ENCODE measurements at places on chromosomes 3 and 15.

- DNase-seq: no peak
These were observed 231.1 kb upstream of the TRIM42 start for GRCh38 chr3:140446734-140447133.

DNA sequence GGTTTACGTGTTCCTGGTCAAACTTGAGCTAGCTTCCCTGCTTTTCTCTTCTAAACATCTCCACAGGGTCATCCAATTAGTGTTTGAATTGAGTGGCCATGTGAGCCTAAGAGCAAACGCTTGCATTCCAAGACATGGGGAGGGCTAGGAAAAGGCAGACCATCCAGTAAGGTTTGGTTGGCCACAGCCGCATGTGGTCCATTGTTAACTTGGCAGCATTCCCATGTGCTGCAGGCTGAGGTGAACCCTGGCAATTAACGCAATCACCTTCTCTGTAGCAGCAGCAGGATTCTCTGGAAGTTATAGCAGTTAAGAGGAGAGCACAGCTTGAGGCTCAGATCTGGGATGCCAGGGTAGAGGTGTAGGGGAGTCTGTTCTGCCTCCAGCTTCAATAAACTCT, 502.2 kb upstream of the LMCD1 start:
- no peak for DNase-seq

DNA sequence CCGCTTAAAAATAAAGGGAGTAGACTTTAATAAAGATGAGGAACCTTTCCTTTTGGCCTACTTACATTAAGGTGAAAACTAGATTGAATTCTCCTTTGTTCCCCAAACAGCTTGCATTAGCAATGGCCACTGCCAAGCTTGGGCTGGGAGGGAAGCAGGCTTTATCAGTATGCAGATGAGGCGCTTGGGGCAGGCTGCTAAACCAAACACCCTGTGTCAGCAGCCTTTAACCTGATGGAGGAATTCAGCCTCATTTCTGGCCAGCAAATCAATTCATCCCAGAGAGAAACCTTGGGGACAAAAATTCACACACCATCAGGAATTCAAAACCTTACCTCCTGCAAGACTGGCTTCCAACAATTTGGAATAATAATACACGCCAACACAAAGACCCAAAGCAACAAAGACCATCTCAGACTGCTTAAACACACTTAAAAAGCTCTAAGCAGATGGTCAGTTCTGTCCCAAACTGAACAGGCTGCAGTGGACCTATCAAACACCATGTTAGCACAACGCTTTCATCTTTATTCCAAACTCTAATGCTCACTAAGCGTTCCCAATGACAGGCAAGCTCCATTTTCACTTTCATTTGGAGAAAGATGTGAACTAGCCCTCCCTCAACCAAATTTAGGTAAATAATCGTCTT, 255.1 kb upstream of the CMC1 start:
- DNase-seq: no peak

GRCh38 chr3:112136959-112137693, 4.1 kb upstream of the GCSAM start:
- no peak for DNase-seq

DNA sequence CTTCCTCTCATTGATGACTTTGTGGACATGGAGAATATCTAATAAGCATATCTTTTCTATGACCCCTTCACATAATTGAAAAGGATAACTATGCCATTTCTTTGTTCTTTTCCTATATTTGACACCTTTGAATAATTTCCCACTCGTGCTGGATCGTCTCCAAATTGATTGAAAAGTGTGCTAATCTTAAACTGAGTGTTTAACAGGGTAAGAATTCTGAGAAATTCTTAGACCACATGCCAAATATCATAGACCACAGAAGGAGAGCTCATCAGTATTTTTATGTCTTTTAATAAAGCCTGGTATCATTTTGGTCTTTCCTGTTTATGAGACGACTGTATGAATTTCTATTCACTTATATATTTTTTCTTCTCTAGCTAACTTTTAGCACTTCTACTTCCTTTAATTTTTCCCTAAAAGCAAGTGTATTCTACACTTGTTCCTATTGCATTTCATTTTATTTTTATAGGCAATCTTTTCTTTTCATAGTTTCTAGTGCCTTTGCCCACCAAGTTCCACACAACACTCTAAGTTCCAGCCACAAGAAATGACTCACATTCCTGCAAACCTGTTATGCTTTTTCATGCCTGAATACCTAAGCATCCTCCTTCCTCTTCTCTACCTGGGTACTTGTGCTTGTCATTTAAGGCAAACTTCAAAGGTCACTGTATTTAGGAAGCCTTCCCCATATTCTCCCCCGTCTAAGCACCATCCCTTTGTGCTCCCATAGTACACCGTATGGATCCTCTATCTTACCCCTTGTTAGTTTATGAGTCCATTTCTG, 30.1 kb downstream of the KBTBD8 start:
- no peak for DNase-seq

GRCh38 chr15:64599226-64599625, 138.8 kb downstream of the ZNF609 start:
- no peak for DNase-seq
